Stimulated activated CD8-positive, alpha-beta memory T cell treated with anti-CD3 and anti-CD28 coated beads, Interleukin-7, amount 100 ng/mL, for 1 hour (primary cell): ENCODE measurements at places on chromosomes 7 and 10.

DNA sequence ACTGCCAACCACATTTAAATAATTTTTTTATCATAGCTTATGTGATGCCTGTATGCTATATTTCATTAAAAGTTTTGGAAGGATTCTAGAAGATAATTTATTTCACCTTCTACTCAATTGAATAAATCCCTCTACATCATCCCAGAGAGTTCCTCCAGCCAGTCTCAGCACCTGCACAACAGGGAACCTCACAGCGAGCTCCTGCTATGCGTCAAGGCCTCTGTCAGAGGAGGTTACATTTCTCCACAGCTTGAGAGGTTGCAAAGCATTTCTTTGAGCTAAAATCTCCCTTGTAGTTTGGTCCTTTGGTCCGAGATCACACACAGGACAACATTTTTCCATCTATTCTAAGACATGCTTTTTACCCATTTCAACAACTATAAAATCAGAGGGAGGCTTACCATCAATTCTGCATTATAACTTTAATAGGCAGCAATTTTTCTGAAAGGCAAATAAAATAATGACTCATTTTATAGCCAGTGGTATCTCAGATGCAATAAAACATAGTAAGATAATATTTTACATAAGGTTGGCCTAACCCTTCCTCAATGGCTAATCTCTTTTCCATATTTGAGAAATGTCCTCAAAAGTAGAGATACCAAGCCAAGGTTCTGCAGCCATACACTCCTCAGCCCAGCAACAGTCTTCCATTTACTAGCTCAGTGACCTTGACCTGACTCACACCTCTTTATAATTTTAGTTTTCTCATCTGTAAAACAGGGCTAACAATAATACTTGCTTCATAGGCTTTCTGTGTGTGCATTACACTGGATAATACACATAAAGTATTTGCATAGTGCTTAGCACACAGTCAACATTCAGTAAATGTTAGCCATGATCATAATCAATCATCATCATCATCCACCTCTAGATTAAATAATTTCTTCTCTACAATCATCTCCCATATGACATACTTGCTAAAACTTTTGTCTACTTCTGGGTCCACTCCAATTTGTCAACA lies 68.8 kb downstream of the DOCK4 start:
- DNase-seq, result no peak

DNA sequence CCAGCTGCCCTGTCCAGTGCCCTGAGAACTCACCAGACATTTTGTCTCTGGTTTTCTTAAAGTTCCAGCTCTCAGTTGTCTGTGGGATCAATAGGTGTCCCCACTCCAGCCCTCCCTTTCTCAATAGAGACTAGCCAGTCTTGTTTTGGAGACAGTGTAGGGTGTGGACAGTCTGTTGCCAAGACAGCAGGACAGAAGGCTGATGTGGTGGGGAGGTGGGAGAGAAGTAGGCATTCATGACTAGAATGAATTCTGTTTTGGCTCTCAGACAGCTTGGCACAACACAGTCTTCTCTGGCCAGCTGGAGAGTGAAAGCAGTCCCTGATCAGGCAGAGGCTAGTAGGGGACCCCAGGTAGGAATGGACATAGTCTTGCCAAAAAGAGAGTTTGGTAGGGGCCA lies 467.0 kb upstream of the PODXL start:
- DNase-seq, result no peak

DNA sequence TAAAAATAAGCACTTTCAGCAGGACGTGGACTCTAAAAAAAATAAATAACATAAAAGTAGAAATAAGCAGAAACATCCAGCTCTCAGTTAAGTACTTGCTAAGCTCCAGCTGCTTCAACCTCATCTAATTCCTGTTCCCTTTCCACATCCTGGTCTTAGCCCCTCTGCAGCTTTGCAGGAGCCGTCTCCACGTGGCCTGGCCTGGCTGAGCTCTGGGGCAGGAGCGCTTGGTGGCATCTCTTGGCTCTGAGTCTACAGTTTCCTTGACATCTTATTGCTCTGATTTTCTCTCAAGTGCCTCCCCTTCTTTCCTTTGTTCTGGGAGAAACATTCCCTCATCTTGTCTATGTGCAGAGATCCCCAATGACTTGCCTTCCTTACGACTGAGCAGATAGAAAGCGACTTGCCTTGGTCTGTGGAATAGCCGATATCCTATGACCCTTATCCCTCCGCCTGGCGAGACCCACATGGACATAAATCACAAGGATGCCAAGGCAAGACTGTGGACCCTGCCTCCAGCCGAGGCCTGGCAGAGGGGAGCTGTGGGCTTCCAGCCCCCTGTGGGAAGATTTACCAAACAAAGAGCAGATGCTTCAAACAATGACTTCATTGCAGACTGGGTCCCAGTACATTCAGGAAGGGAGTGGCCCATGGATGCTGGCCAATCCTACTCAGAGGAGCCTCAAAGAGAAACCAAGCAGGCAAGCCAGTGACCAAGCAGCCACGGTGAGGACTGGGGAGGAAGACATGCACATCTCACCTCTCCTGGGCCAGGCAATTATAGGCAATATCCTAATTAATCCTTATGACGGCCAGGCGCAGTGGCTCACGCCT lies 61.9 kb downstream of the SPOCK2 start:
- no peak for DNase-seq

GRCh38 chr7:141713890-141714289 lies 5.7 kb downstream of the WEE2 start:
- no peak for DNase-seq
